ENCODE measurements at places on chromosomes 1 and 21.

DNA sequence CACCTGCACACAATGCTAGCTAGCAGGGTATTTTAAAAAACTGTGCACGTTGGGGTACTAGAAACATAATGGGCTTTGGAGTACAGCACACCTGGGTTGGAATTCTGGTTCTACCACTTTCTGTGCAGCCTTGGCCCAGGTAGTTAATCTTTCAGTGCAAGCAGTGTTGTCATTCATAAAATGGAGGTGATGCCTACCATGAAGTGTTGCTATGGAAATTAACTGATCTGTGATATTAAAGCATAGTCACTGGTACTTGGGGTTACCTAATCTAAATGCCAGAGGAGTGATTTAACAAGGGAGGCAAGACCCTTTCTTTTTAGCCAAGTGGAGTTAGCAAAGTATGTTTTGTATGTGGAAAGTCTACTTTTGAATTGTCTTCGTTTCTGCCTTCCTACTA lies 18.0 kb downstream of the ATP1B1 start:
- no peak for DNase-seq

DNA sequence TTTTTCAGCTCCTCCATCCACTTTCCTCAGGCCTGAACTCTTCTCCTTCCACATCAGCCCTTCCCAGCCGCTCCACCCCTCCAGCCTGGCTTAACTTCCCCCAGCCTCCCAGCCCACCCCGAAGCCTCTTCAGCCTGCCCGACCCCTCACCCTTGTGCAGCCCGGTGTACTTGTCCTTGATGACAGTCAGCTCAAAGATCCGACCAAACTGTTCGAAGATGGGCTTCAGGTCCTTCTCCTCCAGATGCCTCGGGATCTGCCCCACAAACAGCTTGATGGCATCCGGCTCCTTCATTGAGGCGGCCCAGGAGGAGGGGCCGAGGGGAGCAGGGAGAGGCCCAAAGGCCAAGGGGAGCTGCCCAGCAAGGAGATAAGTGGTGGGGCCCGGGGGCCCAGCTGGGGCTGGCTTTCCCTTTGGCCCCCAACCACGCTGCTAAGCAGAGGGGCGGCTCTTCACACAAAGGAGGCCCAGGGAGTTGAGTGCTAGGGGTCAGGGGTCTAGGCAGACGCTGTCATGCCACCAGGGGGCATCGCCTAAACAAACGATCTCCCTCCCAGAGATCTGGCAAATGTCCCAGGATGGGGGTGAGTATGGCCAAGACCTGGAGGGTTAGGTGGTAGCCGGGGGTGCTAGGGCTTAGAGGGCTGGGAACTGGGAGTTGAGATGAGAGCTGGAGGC lies 738 bp downstream of the CELF3 start:
- DNase-seq: peak; percentile 57

- no peak for DNase-seq
Observed at GRCh38 chr1:51340380-51340779, 10.0 kb upstream of the TTC39A start.

- DNase-seq: no peak
Observed at GRCh38 chr1:222892137-222892769, 77.4 kb downstream of the DISP1 start.

- no peak for DNase-seq
Observed at GRCh38 chr21:44520326-44521300, 19.4 kb downstream of the KRTAP10-1 start.

DNA sequence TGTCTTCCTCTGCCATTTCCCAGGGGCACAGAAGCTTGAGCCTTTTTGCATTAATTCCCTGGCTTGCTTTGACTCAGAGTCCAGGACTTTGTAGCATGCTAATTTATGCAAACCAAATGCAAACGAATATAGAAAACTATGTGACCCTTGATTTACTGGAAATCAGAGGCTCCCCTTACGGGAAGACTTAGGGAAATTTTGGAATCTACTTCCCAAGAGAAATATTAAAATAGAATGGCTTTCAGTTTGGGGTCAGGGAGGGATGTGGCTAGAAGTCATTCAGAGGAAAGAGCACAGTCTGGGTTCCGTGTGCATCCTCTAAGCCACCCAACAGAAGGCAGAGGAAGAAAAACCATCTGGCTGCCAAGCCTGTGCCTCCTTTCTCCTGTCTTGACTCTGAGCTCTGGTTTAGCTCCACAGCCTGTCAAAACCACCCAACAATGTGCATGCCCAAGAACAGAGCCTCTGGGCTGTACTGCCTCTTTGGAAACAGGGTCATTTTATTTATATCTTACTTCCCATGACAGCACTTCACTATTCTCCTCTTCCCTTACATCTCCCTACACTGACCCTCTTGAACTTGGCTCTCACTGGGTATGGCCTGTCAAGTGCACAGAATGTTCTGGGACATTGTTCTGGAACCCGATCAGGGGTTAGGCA lies 30.1 kb downstream of the ATF3 start:
- peak; percentile 48 for DNase-seq

- no peak for DNase-seq
Observed at GRCh38 chr1:231046730-231047395, 6.8 kb upstream of the FAM89A start.

DNA sequence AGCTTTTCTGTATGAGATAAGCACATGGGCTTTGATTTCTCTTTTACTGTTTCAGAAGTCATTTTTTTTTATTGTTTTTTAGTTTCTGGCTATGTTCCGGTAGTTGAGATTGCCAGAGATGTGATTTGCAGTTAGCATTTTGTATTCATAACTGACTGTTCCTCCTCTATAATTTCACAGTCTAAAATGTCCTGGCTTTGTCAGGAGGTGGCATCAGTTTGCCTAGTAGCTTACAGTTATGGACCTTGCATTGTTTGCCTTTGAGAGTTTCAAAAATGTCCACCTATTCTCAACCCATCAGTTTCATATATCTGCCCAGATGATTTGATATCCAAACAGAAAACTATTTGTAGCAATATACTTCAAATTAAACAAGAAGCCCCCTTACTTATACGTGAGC lies 39.5 kb upstream of the ST6GALNAC3 start:
- DNase-seq: no peak

- DNase-seq: no peak
Observed at GRCh38 chr1:99550198-99550597, 95.7 kb upstream of the PALMD start.

DNA sequence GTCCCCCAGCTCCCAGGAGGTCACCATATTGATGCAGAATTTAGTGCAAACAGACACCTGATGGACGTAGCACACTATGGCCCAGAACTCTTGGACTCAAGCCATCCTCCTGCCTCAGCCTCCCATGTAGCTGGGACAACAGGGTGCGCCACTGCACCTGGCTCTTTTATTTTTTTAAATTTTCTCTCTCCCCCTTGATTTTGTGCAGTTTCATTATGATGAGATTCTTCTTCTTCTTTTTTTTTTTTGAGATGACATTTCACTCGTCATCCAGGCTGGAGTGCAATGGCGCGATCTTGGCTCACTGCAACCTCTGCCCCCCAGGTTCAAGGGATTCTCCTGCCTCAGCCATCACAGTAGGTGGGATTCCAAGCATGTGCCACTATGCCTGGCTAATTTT lies 63.8 kb downstream of the RPS6KA1 start:
- DNase-seq: no peak

DNA sequence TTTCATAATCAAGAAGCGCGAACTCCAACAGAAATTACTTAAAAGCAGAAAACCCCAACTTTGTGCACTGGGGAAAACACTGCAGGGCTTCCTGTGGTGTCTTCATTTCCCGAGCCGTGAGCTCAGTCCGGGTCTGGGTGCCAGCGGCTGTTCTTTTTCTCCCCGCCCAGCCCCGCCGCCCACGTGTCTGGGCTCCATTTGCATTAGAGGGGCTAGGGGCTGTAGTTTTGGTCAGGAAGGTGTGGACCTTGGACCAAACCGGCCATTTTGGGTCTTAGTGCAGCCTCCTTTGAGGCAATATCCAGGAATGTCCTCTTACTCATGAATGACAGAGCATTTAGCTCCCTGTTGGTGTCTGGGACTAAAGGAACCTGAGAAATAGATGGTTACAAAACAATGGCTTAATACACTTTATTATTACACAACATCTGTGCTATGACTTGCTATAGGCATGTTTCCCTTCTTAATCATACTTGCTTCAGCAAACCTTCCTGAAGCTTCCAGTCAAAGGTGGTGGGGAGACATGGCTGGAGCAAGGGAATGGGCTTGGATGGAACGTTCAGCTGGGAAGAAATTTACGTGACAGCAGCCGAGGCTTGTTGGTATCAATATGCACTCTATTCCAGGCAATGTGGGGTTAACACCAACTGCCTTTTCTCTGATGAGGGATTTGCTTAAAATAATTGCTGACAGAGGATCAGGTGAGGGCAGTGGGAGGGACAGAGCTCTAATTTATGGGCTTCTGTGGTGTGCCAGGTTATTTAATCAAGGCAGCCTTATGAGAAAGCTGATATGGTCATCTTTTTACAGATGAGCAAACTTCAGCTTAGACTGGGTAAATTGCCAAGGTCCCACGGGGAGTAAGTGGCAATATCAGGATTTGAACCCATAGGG lies 1.1 kb downstream of the AGTRAP start:
- peak; percentile 74 for DNase-seq

- peak; percentile 91 for DNase-seq
Observed at GRCh38 chr1:164611754-164612642, 53.0 kb downstream of the PBX1 start.

GRCh38 chr1:204600968-204601367 lies 84.6 kb downstream of the LRRN2 start:
- no peak for DNase-seq

DNA sequence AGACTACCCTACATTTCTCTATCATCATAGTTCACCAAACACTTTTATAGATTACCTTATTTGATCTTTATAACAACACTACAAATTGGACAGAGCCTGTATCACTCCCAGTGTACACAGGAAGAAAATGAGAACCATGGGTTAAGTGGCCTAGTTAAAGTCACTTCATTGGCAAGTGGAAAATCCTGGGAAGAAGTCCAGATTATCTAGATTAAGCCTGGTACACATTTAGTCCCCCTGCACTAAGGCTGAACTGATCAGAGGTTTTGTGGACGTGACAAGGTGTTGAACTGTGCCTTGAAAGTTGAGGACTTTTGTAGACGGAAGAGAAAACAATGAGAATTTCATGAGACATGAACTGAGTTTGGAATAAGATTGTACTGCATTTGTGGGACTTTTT lies 7.5 kb upstream of the USH2A start:
- DNase-seq: no peak

- no peak for DNase-seq
Observed at GRCh38 chr1:19644395-19644680, 227 bp downstream of the NBL1 start.

DNA sequence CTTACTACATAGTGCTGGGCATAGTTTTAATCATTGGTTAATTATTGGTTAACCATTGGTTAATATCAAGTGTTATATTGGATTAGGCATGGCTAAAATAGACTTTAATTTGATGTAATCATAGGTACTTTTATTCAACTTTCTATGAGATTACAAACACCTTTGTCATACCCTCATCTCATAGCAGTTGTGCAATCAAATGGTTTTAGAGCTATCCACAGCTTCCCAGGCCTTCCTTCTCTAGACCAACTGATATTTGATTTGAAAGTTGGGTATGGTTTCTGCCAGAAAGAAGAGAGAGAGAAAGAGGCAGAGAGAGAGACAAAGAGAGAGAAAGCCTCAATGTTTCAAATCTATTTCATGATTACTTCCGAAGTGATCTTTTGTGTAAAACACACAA lies 9.6 kb upstream of the RGS1 start:
- no peak for DNase-seq

- peak; percentile 66 for DNase-seq
Observed at GRCh38 chr1:43554444-43554992, 23.8 kb downstream of the PTPRF start.

DNA sequence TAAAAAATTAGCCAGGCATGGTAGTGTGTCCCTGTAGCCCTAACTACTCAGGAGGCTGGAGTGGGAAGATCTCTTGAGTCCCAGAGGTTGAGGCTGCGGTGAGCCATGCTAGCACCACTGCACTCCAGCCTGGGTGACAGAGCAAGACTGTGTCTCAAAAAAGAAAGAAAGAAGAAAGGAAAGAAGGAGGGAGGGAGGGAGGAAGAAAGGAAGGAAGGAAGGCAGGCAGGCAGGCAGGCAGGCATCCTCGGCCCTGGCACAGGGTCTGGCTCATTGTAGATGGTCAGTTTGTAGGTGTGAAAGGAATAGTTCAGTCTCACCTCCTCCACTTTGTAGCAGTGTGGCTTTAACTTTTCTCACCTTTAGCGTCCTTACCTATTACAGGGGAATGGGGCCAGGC lies 25.0 kb downstream of the NAV1 start:
- no peak for DNase-seq

GRCh38 chr1:91643431-91643830 lies 142.8 kb downstream of the CDC7 start:
- no peak for DNase-seq

DNA sequence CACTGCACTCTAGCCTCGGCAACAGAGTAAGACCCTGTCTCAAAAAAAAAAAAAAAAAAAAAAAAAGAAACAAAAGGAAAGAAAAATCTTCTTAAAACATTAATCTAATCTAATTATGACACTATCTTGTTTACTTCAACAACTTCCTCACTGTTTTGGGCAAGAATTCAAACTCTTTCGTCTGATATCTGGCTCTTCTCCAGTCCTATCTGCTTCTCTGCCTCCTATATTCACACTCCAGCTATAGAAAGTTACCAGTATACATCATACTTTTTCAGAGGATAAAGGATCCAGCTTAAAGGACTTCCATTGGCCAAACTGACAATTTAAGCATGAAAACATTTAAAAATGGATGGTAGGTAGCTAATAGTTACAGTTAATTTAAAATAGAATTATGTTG lies 47.3 kb downstream of the EIF2B3 start:
- no peak for DNase-seq

All from islet precursor cell (in vitro differentiated cells).